ENCODE measurements at places on chromosomes 6 and 20.

- no peak for DNase-seq
Observed at GRCh38 chr6:133083248-133083967, 157.7 kb upstream of the EYA4 start.

DNA sequence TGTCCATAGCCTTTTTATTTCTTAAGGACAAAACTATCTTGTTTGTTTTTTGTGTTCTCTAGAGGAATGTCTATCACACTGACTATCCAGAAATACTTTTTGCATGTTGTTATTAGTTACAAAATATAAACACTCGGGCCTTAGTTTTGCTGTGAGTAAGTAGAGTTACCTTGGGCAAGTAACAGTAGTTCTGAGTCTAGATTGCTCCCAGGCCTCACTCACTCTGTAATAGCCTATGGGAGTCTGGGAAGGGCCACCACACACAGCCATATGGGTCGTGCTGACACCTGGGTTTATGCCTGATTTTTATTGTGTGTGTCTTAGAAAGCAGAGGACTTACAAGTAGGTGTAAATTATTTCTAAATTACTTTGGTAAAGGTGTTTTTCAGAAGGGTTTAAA lies 185.8 kb downstream of the TMEM242 start:
- no peak for DNase-seq

- DNase-seq = no peak
Observed at GRCh38 chr6:24105191-24105590, 20.8 kb upstream of the NRSN1 start.

- DNase-seq = no peak
Observed at GRCh38 chr20:61387204-61387953, 135.3 kb downstream of the CDH4 start.

DNA sequence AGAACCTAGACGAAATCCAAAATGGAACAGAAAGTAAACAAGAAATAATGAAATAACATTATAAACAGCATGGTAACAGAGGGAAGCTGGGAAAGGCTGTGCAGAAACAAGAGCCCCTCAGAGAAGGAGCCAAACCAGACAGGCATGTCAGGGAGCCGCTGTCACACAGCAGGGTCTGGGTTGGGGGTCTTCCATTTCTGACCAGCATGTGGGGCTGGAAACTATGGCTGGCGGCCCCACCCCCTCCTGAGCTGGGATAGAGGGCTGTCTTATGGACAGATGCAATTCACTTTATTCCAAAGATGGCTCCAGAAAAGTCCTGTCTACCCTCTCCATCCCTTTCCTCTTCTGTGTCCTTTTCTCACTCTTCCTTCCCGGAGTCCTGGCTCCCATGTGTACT lies 27.3 kb downstream of the C6orf89 start:
- no peak for DNase-seq

Measured in CD4-positive, alpha-beta T cell treated with Interleukin-17A for 4 hours (primary cell).